HT1080 (cell line): ENCODE measurements at places on chromosomes 16 and 17.

DNA sequence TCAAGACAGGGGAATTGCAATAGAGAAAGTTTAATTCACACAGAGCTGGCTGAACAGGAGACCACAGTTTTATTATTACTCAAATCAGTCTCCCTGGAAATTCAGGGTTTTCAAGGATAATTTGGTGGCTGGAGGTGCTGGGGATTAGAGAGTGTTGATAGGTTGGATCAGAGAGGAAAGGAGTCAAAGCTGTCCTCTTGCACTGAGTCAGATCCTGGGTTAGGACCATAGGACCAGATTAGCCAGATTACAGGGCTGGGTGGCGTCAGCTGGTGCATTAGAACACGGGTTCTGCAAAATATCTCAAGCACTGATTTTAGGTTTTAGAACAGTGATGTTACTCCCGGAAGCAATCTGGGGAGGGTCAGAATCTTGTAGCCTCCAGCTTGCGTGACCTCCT lies 1.8 kb upstream of the NSMCE1 start:
- DNase-seq: no peak

DNA sequence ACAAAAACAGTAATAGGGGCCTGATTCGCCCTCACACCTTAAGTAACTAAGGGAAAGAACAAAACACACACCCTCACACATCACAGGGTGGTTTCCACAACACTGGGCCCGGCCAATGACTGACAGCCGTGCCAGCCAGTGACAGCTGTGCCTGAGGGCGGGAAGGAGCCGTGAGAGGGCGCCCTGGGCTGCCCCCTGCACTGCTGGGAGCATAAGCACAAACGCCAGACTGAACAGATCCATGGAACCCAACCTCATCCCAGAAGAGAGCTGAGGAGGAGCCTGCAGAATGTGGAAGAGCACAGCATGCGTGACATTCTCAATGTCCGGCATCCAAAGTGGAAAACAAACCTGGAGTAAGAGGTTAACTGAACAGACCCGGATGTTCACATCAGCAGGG lies 16.0 kb downstream of the CSNK1D start:
- no peak for DNase-seq

- no peak for DNase-seq
Observed at GRCh38 chr17:28624148-28624547, 10.2 kb upstream of the RSKR start.

- DNase-seq: no peak
Observed at GRCh38 chr17:7184647-7185046, 5.5 kb upstream of the ASGR1 start.

DNA sequence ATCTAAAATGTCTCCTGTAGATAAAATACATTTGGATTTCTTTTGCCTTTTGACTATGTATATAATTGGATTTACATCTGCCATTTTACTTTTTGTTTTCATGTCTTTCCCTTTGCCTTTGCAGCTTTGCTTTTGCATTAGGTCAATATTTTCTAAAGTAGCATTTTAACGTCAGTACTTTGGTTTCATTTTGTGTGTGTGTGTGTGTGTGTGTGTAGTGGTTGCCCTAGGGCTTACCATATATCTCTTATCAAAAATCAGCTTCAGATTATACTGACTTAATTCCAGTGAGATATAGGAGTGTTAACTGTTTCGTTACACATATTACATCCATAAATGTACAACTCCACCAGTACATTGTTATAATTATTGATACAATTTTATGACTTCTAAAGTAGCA lies 26.1 kb downstream of the AKTIP start:
- no peak for DNase-seq

DNA sequence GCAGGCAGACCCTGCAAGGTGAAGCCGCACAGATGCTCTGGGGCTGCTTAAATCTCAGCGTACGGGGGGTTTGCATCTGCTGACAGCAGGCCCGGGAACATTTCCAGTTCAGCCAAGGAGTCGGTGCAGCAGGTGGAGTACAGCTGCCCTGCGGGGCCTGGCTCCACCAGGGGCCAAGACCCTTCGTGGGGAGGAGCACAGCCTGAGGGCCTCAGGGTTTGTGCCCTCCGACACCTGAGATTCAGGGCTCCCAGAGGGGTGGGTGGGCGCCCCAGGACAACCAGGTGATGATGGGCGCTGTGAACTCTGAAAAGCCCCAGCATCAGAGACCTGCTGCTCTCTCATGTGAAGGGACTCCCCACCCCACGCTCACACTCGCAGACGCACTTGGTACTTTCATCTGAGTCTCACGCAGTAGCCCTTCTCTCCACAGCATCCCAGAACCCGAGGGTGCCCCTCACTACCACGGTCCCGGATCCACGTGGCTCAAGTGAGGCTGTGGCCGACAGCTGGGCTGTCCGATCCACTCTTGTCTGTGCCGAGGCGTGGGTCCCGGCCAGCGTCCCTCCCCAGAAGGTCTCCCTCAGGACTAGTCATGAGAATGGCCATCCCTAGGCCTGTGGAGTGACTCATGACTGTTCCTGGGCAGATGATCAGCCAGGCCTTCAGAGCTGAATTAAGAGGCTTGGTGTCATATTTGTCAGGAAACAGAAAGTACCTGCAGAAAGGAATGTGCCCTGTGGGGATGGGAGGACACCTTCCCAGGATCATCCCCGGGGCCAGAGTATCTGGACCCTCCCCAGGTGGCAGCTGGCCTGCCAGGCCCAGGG lies 29.6 kb downstream of the ACSF3 start:
- no peak for DNase-seq

GRCh38 chr16:88913001-88913612 lies 46.6 kb upstream of the PABPN1L start:
- DNase-seq: no peak

- DNase-seq: peak; percentile 72
Observed at GRCh38 chr17:57995076-57995956, 7.3 kb upstream of the VEZF1 start.

- DNase-seq: no peak
Observed at GRCh38 chr17:79975498-79976134, 60.1 kb downstream of the TBC1D16 start.
